Activated CD4-positive, alpha-beta T cell treated with anti-CD3 and anti-CD28 coated beads for 24 hours (primary cell): ENCODE measurements at places on chromosomes 6 and 20.

DNA sequence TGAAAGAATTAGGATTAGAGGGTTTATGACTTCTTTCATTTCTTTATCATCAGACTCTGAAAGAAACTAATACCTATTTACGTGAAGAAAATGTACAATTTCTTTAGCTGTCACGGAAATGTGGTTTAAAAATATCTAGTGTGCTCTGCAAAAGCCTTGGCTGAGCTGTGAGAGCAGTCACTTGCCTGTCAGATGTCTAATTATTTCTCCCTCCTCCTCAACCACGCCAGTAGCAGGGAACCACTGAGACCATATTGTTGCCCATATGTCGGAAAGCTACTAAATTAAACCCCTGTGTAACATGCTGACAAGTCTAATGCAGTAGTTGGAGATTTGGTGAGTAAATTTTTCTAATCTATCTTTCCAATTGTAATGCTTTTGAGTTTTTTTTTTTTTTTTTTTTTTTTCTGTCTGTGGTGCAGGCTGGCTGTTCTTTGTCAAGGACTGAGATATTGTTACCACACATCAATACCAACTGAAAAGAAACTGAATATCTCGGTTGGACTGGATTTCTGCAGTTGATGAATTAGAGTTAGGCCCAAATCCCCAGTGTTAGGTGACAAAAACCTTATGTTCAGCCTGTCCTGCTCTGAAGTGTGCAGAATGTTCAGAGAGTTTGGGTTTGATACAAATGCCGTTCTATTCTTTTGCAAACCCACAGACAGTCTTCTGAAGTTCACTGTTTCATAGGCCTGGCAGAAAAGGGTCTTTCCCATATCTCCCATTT lies 302.9 kb upstream of the SYNCRIP start:
- no peak for DNase-seq

GRCh38 chr6:151422981-151423380 lies 28.9 kb downstream of the RMND1 start:
- no peak for DNase-seq

DNA sequence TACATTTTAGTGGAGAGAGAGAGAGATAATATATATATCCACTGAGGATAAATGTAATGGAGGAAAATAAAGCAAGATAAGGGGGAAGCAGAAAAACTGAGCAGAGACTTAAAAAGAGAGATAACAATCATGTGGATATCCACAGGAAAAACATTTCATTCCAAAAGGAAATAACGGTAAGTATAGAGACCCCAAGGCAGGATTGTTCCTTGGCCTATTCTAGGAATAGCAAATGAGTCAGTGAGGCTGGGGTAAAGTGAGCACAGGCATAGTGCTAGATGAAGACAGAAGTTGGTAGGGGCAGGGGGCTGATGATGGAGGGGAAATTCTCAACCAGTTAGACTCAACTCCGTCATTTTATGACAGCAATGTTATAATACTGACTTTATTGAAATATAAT lies 11.2 kb downstream of the CDC40 start:
- no peak for DNase-seq

DNA sequence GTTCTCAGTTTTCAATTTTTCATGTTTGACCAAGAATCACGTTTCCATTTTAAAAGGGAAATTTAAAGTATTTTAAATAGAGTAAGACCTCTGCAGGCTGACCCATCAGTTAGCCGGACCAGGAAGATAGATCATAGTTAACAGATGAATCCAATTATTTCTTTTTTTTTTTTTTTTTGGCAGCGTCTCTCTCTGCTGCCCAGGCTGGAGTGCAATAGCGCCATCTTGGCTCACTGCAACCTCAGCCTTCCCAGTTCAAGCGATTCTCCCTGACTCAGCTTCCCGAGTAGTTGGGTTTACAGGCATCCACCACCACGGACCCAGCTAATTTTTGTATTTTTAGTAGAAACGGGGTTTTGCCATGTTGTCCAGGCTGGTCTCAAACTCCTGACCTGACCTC lies 256.7 kb upstream of the CNR1 start:
- no peak for DNase-seq

DNA sequence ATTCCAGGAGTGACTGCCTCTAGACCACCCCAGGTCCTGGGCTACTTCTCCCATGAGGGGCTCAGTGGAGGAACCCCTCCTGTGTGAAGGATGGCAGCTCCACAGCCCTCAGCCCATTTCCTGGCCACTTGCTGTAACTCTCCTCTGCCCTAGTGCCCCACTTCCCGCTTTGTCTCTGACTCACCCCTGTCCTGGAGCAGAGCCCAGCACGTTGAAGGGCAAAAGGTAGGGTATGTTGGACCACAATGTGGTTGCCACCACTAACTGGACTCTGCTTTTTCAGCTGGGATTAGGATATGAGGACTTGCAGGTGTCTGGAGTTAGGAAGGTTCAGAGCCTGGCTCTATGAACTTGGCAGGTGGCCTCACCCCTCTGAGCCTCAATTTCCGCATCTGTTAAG lies 2.4 kb downstream of the MYBL2 start:
- DNase-seq: no peak

DNA sequence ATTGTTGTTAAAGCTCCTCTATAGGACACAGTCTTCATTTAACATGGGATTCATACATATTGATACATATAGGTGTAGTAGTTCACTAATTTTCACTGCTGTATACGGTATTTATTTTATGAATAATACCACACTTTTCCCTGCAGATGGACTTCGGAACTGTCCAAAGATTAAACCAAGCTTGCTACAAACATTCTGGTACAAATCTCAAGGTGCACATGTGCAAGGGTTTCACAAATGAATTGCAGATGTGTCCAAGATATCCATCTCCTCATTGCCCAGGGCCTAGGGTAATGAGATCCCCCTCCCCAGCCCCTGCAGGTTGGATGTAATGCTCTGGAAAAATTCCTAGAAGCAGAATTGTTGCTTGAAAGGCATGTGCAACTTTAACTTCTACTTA lies 31.4 kb downstream of the DTNBP1 start:
- DNase-seq: no peak

- DNase-seq: no peak
Measured at GRCh38 chr20:58330687-58331086, 21.2 kb downstream of the RAB22A start.

DNA sequence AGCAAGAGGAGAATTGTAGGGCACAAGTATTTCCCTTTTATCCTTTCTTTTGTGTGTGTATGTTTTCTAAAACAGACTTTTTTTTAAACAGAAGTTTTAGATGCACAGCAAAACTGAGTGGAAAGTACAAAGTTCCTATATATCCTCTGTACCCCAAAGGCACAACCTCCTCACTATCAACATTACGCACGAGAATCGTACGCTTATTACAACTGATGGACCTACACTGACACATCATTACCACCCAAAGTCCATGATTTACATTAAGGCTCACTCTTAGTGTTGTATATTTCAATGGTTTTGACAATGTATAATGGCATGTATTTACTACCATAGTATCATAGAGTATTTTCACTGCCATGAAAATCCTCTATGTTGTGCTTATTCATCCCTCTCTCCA lies 32.6 kb downstream of the MAN1A1 start:
- DNase-seq: no peak

DNA sequence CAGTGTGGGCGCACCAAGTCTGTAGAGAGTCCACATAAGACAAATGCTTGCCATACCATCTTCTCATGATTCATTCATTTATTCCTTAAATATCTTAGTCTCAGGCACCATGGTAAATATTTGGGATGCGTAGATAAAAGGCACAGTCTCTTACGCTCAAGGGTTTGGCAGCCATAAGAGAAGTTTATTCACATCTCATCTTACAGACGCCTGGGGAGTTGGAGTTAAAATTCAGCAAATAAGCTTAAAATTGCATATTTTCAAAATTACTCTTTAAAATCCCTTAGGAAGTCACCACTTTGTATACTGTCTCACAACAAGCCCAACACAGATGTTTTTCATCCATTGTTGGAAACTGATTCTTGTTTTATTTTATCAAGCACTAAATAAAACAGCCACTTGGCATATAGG lies 363.3 kb downstream of the KIF16B start:
- no peak for DNase-seq

GRCh38 chr6:161417717-161418462 lies 144.0 kb upstream of the AGPAT4 start:
- DNase-seq: no peak
